Renal pelvis (tissue), 12 donors: ENCODE measurements at places on chromosomes 2 and 18. TPM values are rescaled to one million over a fixed set of nuclear protein-coding genes. Genes with fewer than 3 reads are reported as not detected.

The LYPD6 gene
- 17.3 TPM for polyA plus RNA-seq

- no peak for DNase-seq
Observed at GRCh38 chr18:48155856-48156255, 225.4 kb upstream of the SMAD2 start.

DNA sequence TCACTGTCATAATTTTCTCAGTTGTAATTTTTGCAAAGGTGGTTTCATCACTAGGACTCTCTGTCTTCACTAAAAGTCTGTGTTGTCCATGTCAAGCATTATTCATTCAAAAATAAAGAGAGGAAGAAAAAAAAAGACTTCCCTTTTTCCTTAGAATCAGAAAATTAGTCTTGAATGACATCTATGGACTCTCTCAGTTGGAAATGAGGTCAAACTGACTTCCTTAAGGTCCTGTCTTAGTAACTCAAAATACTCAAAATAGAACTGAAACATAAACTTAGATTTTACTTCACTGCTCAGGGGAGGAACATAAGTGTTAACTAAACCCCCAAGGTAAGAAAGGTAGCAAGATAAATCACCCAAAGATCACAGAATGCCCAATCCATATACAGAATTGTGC is 2.2 kb upstream of the ZNF407 start:
- no peak for DNase-seq

GRCh38 chr2:223008162-223008561 is 43.8 kb upstream of the KCNE4 start:
- no peak for DNase-seq

The POTEJ gene
- not detected for polyA plus RNA-seq

The XDH gene
- polyA plus RNA-seq = 0.62 TPM

DNA sequence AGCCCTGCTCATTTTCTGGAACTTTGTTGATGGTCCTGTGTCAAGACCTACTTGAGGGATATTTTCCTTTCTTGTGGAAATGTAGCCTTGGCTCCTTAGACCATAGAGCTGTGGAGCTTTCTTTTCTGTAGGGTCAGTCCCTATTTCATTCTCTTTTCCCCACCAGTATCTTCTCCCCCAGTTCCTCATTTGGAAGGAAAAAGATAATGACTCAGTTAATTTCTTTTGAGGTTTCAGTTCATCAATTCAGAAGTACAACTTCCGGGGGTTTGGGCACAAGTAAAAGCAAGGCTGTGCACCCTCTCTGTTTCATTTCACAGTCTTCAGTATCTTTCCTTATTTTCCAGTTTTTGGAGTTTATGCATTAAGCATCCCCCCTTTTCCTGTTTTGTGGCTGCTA is 70.7 kb downstream of the CDC42EP3 start:
- no peak for DNase-seq
